ENCODE measurements at places on chromosomes 12 and 14. TPM values are rescaled to one million over a fixed set of nuclear protein-coding genes. Genes with fewer than 3 reads are reported as not detected.

- no peak for DNase-seq
These were observed 441 bp downstream of the E2F7 start for GRCh38 chr12:77064896-77065360.

DNA sequence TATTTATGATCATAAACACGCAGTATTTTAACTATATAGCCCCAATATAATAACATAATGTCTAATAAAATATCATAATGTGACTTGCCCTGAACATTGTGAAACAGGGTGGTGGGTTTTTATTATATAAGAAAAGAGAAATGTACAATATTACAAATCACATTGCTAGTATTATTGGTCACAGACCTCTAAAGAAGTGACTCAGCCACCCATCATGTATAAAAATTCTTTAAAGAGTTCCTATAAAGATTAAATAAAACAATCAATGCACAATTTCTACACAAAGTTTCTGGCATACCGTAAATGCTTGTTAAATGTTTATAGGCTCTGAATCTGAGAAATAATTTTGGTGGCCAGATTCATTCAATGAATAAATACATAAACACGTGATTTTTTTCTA, 28.9 kb downstream of the ABCC9 start:
- DNase-seq: no peak

- DNase-seq: no peak
These were observed 115.0 kb downstream of the TMEM260 start for GRCh38 chr14:56694609-56695008.

DNA sequence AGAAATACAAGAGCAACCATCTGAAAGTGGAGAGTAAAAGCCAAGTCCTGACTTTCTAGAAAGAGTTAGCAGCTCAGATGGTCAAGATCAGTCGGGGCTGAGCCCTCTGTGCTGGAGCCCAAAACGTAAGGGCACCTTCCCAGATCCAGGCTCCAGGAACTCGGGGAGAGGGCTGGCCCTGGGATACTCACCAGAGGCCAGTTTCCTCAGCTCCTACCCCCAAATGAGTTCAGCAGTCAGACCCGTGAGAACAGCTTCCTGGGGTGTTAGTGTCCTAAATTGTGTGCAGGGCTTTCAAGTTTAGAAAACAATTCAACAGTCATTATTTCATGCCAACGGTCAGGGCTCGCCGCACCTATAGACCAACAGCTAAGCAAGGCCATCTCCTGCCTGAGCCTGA, 147.6 kb upstream of the FKBP4 start:
- DNase-seq: no peak

LRRC9 gene
- 3.2 TPM for total RNA-seq

KRT80 gene
- 0.20 TPM for total RNA-seq

CHFR gene
- total RNA-seq: 51.4 TPM

IGFBP6 gene
- 25.7 TPM for total RNA-seq
